CD4-positive, alpha-beta T cell treated with Interleukin-15 for 4 hours (primary cell): ENCODE measurements at places on chromosomes 16 and 17.

GRCh38 chr17:41548844-41549595 is 20.9 kb upstream of the KRT19 start:
- DNase-seq, result peak; percentile 85

- peak; percentile 23 for DNase-seq
These were observed 71.8 kb downstream of the PRKCA start for GRCh38 chr17:66373944-66374817.

- no peak for DNase-seq
These were observed 20.8 kb downstream of the TRPV2 start for GRCh38 chr17:16435925-16436886.

GRCh38 chr17:11852912-11853311 is 144.4 kb downstream of the ZNF18 start:
- DNase-seq, result no peak

DNA sequence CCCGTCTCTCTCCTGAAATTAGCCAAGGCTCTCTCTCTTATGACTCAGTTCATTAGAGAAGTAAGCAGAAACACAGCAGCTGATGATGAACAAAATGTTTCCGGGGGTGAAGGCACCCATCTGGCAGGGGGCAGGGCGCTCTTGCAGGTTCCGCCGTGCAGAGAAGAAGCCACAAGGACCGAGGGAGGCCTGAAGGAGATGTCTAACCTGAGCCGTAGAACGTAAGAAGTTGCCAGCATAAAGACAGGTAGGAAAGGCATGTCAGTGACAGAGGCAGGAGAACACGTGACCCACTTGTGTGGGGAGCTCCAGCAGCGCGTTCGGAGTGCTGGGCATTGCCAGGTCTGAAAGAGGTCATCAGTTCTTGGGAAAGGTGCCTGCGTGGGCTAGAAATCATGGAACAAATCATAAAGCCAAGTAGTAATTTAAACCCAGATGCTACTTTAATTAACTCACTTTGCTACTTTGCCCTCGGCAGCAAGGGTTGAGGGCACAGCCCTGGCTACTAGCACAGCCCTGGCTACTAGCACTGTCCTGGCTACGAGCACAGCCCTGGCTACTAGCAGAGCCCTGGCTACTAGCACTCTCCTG is 198.6 kb downstream of the RPTOR start:
- peak; percentile 45 for DNase-seq

DNA sequence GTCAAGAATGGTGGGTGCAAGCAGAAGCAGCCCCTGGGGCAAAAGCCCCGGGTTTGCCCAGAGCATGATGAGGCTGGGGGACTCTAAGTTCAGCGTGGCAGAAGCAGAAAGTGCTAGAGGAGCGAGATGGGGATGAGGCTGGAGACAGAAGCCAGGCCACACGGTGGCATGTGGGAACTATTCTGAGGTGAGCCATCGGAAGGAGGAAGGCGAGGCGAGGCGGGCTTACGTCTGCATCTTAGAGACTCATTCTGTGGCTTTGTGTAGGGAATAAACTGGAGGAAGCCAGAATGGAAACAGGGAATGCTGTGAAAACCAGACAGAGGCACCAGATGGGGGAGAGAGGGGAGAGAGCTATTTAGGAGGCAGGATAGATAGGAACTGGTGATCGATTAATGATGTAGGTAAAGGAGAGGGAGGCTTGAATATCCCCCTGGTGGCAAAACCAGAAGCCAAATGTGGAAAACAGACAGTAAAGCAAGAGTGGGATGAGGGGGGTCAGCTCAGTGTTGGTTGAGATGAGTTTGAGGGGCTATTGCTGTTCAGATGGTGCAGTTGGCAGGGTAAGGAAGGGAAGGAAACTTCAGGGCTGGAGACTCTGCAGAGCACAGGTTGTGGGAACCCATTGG is 3.1 kb upstream of the TNFSF13 start:
- no peak for DNase-seq

- no peak for DNase-seq
These were observed 7.1 kb upstream of the RHBDL3 start for GRCh38 chr17:32258383-32259140.

GRCh38 chr17:38729886-38730525 is at the start of gene CISD3:
Gene CISD3 (plus strand): TSS chr17:38730341. CDS start chr17:38730359, 18 bp downstream.
- DNase-seq, result peak; percentile 87

DNA sequence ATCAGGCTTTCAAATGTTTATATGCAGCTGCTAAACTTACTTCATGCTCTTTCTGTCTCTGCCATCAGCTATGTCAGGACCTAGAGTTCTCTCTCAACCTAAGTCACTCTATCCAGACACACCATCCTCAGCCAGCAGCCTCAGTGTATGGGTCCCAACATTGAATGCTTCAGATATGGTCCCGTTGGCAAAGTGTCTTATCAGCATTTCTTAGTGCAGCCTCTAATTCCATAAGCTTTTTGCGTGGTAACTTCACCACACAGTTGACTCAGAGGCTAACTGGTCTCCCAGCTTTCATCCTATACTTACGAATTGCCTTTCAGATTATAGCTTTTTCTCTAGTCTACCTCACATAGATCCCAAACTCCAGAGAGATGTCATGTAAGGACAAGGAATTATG is 402.9 kb upstream of the EEF2KMT start:
- no peak for DNase-seq

DNA sequence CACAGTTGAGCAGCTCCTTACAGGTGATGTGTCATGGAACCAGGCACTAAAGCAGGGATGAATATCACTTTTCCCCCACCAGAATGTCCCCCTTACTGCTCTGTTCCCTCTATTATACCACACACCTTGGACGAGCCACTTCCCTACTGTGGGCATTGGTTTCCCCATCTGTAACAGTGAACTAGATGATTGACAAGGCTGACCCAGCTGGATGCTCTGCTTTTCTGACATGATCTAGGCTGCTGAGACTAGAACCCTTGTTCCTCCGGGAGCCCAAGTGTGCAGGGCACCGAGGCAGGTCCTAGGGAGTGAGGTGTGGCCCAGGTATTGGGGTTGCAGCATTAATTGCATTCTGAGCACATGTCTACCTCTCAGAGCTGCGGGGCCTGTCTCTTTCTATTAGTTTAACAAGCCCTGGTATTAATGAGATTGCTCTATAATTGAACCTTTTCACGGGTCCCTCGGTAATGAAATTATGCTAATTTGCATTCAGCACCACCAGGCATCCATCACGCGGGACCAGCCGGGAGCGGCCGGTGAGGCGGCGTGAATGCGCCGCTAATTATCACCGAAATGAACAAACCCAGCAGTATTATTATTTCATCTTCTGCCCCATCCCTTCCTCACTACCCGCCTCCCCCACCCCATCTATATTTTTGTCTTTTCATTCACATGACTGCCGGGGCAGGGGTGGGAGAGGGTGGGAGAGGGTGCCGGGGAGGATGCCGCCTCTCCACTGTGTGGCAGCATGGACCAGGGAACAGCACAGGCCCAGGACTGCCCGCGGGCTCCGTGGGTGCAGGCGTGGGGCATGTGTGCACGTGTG is 121.1 kb downstream of the CYLD start:
- no peak for DNase-seq

GRCh38 chr16:77469634-77470033 is 34.8 kb upstream of the ADAMTS18 start:
- no peak for DNase-seq

DNA sequence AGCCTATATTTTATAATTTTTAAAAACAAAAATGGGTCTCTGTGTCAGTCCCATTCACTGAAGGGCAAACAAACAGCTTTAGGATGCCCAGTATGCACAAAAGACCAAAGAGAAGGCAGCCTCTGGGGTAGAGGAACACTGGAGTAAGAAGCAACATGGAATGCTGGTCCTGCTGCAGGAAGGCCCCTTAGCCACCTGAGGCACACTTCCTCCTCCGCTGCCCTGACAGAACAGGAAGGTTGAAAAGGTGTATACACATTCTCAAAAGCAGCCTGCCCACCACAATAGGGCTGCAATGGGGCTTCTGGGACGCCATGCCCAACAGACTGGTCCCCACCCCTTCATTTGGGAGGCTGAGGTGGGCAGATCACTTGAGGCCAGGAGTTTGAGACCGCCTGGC is 19.5 kb downstream of the TOM1L2 start:
- DNase-seq, result no peak

DNA sequence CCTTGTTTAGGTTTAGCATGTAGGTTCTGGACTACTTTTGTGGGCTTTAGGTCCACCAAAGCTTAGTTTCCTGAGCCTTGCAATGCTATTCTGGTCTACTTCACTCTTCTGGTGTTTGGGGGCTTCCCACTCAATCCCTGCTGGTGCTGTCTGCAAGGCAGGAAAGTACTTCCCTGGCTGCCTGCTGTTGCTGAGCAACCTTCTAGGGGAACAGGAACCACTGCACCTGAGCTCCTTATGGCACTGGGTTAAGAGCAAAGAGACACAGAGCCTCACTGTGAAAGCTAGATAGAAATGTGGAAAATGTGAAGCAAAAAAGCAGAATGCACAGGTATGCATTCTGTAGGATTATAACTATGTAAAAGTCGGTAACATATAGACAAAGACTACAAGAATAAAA is 17.0 kb downstream of the MPO start:
- DNase-seq, result no peak

DNA sequence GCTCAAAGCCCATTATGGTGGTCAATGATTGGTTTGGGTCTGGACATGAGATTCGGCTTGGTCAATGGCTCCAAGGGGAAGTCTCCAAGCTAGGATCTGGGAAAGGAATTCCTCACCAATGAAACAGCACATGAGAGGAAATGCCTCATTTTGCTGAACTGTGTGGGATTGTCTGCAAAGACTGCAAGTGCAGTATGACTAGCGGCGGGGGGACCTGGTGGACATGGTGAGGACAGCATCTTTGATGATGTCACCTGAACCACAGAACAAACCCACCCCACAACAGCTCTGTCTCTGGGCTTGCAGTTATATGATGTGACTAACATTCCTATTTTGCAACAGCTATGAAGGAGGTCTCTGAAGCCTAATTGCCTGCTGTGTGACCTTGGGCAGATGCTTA is 50.6 kb upstream of the NKD1 start:
- DNase-seq, result no peak

DNA sequence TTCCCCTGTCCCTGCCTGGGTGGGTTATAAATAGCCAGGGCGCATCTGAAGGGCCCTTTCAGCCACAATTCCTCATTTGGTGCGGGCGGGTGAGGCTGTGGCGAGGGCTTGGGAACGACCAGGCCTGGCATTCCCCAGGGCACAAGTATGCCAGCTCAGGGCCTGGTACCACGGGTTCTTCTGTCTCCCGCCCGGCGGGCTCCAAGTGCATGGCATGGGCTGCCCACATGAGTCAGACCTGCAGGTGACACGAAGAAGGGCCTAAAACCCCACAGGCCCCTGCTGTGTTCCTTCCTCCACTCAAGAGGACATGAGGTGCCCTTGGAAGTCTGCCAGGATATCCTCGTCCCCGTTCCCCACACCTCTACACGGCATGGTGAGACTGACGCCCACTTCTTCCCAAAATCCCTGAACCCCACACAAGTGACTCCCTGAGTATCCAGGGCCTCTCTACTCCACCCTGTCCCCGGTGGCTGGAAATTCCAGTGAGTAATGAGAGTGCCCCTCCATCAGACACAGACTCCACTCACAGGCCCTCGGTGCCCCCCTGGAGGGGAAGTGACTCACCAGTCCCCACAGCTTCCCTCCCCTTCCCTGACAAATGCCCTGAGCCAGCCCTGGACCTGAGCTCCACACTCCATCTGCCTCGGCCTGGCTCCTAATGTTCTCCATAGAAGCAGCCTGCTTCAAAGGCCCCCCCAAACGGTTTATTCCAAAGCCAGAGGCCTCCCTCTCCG is 68.8 kb downstream of the ABR start:
- no peak for DNase-seq
